Breast epithelium (tissue), 4 donors: ENCODE measurements at places on chromosomes 2 and 18. TPM values are rescaled to one million over a fixed set of nuclear protein-coding genes. Genes with fewer than 3 reads are reported as not detected.
A peak's percentile ranks its signal among the peaks of the same experiment; 100 is the strongest.

DNA sequence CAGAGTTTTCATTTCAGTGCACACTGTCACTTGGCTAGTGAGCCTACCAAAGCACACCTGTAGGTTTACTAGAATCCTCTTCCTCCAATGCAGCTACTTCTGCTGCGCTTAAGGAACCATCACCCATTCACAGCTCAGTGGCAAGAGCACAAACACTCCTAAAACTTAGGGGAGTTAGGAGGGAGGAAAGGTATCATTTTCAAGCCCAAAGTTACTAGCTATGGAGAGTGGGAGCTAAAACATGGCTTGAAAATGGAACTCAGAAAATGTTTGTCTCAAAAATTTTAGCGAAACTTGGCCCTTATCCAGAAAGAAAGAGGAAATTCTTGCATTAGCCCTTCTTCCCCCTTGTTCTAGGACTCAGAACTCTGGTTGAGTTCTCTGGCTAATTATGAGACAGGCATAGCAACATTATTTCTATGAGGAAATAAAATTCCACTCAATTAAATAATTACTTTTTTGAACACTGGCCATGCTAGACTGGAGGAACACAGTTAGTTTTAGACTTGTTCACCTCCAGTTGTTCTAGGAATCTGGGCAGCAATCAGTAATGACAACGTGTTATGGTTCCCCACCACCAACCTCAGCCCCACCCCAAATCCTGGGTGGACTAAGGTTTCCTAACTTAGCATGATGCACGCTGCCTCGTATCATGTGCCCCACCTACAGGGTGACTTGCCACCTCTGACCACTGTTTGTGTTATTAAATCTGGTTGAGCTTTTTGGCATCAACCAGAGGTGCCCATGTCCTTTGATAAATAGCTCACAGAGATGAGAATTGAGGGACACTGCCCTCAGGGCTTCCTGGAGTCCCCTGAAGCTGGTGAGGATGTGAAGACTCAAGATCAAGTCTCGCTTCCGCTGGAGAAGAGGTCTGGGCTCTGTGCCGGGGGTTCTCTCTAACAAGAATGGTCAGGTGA is 32.8 kb downstream of the LPIN2 start:
- H3K27me3 ChIP-seq: no peaks in the 10 kb centered on the region
- DNase-seq: no peak
- peak overlapping the region; percentile 88 for H3K27ac ChIP-seq
- no peaks in the 10 kb centered on the region for H3K36me3 ChIP-seq
- peaks cover 5% of the 10 kb centered on the region for H3K4me1 ChIP-seq

The SIGLEC15 gene
- total RNA-seq: 1.5 TPM

GRCh38 chr2:493228-493627 is 184.0 kb downstream of the TMEM18 start:
- no peaks in the 10 kb centered on the region for H3K4me1 ChIP-seq
- H3K4me3 ChIP-seq: no peak overlapping the region
- H3K27me3 ChIP-seq: no peaks in the 10 kb centered on the region
- H3K36me3 ChIP-seq: no peaks in the 10 kb centered on the region

DNA sequence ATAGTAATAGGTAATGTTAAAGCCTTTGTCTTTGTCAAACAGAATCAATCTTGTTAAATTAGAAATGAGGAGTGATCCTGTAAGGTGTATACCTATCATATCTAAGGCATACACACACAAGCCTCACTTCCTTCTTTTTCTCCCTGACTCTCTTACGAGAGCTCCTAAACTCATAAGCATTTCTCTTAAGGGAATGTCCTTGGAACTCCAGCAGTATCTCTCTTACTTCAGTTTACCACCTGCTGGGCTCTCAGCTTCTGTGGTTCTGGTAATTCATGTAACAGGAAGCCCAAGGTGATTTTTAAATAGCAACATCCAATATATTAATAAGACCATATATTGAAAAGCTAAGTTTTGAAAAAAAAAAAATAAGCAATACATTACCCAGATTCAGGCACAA is 85.9 kb downstream of the UBE2E3 start:
- H3K4me1 ChIP-seq: no peaks in the 10 kb centered on the region
- no peaks in the 10 kb centered on the region for H3K27me3 ChIP-seq
- H3K36me3 ChIP-seq: no peaks in the 10 kb centered on the region
- H3K4me3 ChIP-seq: no peak overlapping the region

The CMPK2 gene
- 4.2 TPM for total RNA-seq
